Activated CD4-positive, alpha-beta memory T cell treated with anti-CD3 and anti-CD28 coated beads for 36 hours (primary cell): ENCODE measurements at places on chromosomes 11 and 22. TPM values are rescaled to one million over a fixed set of nuclear protein-coding genes. Genes with fewer than 3 reads are reported as not detected.

OR8G1 gene
- total RNA-seq: not detected

A4GALT gene
- total RNA-seq: not detected

LTBP3 gene
- total RNA-seq: 60.7 TPM

HORMAD2 gene
- not detected for total RNA-seq

UPK3A gene
- total RNA-seq: not detected

LIF gene
- 189 TPM for total RNA-seq

IGF2 gene
- total RNA-seq: 27.0 TPM

TMEM132A gene
- 5.7 TPM for total RNA-seq

CCDC89 gene
- total RNA-seq: not detected
